ENCODE measurements at places on chromosomes 16 and 17. TPM values are rescaled to one million over a fixed set of nuclear protein-coding genes. Genes with fewer than 3 reads are reported as not detected.

- DNase-seq: no peak
These were observed 183.3 kb downstream of the UTP18 start for GRCh38 chr17:51443646-51444045.

DNA sequence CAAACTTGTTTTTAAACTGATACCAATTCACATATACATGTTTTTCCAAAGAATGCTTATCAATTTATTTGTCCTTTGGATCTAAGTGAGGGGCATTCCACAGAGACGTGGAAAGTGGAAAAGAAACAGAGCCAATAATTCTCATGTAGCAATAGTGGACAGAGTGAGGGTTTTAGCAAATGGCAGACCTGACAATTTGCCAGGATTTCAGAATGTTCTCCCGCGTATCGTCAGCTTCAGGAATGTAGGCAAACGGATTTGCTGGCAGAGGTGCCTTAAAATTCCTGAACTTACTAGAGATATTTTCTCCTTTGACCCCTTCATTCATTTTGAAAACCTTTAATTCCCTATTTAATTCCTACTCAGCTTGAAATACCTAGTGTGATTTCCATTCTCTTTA lies 193.4 kb upstream of the CPHXL start:
- no peak for DNase-seq

- DNase-seq: no peak
These were observed 23.6 kb upstream of the ENPP7 start for GRCh38 chr17:79706931-79707850.

GRCh38 chr16:61581417-61582046 lies 454.7 kb downstream of the CDH8 start:
- no peak for DNase-seq

GRCh38 chr16:31132303-31132979 lies 3.1 kb downstream of the PRSS8 start:
- DNase-seq: no peak

Gene ITGAL
- total RNA-seq: not detected

Gene BEAN1
- 0.51 TPM for total RNA-seq

All from dermis microvascular lymphatic vessel endothelial cell (primary cell).